Stomach (tissue), 19 donors: ENCODE measurements at places on chromosomes 3 and 15. TPM values are rescaled to one million over a fixed set of nuclear protein-coding genes. Genes with fewer than 3 reads are reported as not detected.

ZNF80 gene
- not detected for total RNA-seq

GHSR gene
- total RNA-seq = not detected

KNG1 gene
- total RNA-seq = not detected

IMPG2 gene
- total RNA-seq = 0.43 TPM

EFCAB12 gene
- 0.92 TPM for total RNA-seq

DGKG gene
- total RNA-seq = 0.72 TPM

RSRC1 gene
- 12.1 TPM for total RNA-seq

VWA5B2 gene
- 2.4 TPM for total RNA-seq

MNS1 gene
- 4.4 TPM for total RNA-seq

FOXB1 gene
- not detected for total RNA-seq

GAP43 gene
- 1.4 TPM for total RNA-seq

TAGLN3 gene
- 5.3 TPM for total RNA-seq

ACVR2B gene
- total RNA-seq = 2.3 TPM

CHDH gene
- 385 TPM for total RNA-seq

MBNL1 gene
- 325 TPM for total RNA-seq

NPRL2 gene
- total RNA-seq = 75.0 TPM

FEM1B gene
- 38.2 TPM for total RNA-seq

SPTSSB gene
- total RNA-seq = 0.29 TPM

SEMA3B gene
- total RNA-seq = 126 TPM
